Activated CD4-positive, alpha-beta T cell treated with anti-CD3 and anti-CD28 coated beads for 1 hour (primary cell): ENCODE measurements at places on chromosomes 16 and 17.

- DNase-seq, result no peak
These were observed 32.4 kb downstream of the IL21R start for GRCh38 chr16:27434141-27435051.

GRCh38 chr16:14071576-14072271 is 605 bp downstream of the MRTFB start:
- no peak for DNase-seq

DNA sequence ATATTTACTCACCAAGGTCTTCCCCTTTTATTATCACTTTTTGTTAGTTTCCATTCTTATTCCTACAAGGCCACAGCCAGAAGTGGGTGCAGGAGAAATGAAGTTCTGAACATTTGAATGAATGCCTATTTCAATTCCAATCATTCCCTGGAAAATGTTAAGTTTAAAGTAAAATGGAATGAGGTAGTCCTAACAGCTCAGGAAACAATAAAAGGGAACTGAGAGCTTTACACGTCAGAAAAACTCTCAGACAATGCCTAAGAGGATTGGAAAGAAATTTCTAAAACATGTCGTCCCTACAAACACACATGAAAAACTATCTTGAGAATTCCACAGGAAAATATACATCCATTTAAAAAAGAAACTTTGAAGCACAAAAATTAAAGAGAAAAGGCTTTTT is 238.8 kb downstream of the STX8 start:
- no peak for DNase-seq

DNA sequence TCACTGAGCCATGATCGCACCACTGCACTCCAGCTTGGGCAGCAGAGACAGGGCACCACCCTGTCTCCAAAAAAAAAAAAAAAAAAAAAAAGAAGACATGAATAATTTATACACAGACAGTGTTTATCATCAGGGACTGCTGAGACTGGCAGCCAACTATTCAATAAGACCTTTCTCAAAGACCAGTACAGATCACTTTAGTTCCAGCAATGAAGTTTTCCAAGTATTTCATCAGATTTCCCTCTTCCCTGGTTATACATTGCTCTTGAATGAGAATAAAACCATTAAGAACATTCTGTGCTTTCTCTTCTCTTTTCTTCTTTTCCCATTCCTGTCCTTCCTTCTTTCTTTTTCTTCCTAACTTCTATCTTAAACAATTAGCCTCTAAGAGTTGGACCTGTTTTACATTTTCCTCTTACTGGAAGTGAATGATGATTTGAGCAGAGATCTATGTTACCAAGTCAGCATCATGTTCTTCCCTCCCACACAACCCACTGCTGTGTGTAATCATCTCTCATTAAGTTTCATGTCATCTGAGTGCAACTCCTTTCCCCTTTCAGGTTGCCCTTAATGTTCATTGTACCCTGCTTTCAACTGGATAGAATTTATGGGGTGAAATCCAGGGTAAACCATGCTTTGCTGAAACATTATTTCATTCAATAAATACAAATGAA is 35.9 kb upstream of the SMIM36 start:
- no peak for DNase-seq

- no peak for DNase-seq
These were observed 56.1 kb downstream of the NT5M start for GRCh38 chr17:17359271-17359670.

DNA sequence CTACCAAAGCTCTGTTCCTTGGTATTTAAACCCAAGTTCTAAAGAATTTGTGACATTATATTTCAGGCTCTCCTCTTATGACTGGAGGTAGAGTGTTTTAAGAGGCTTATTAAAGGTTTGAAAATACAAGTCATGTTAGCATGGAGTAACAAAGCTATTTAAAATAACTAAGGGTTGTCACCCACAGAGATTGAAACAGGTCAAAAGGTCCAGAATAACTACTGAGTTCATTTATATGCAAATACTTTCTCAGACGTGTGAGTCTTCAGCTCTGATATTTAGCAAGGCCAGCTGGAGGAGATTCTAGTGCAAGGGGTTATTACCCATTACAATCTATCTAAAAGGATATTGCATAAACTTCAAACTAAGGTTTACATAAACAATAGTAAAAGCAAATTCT is 1538.8 kb upstream of the CDH8 start:
- no peak for DNase-seq

DNA sequence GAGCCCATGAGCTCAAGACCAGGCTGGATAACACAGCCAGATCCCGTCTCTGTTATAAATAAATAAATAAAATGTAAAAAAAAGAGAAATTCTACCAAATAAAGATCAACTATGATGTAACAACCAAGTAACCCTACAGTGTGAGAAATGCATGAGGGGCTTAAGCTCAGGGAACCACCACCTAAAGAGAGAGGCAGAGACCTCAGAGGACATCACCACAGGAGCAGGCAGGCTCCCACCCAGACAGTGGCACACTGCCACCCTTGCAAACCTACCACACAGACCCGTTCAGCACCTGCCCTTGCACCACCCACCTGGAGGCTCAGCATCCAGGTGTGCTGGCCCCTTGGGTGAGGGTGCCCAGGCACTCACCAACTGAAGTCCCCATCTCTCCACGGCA is 45.6 kb downstream of the ANKRD11 start:
- DNase-seq, result no peak

GRCh38 chr17:41563607-41564170 is 8.2 kb downstream of the KRT9 start:
- DNase-seq, result no peak

- DNase-seq, result no peak
These were observed 1.7 kb upstream of the ITGAE start for GRCh38 chr17:3802461-3803307.

- peak; percentile 72 for DNase-seq
These were observed 19.3 kb upstream of the NXPH3 start for GRCh38 chr17:49556223-49556943.

GRCh38 chr17:69909389-69909788 is 165.6 kb upstream of the KCNJ16 start:
- no peak for DNase-seq

- DNase-seq, result no peak
These were observed 13.7 kb downstream of the KANSL1 start for GRCh38 chr17:46179375-46179999.

GRCh38 chr17:38591759-38592241 is 14.0 kb downstream of the SRCIN1 start:
- no peak for DNase-seq

DNA sequence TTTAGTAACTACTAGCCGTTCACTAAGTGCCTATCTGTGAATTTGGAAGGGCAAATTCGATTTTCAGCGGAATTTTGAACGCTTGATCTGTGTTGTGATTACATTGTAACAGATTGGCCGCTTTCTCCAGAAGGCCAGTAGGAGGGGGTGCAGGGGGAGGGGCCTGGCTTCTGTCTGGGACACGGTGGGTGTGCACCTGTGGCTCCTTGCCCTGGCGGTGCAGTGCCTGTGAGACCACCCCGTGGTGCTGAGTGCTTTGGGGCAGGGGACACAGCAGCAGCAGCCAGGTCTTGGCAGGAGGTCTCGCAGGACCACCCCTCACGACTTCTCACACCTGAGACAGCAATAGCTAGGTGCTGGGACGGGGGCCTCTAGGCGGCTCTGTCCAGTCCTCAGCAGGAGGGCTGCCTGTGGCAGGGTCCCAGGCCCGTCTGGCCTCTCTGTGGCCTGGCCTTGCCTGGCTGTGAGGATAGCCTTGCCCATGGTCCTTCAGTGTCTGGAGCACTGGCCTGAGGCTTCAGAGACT is 1.8 kb downstream of the UBE2I start:
- no peak for DNase-seq

- DNase-seq, result no peak
These were observed 10.9 kb downstream of the HSPB9 start for GRCh38 chr17:42133461-42134041.

DNA sequence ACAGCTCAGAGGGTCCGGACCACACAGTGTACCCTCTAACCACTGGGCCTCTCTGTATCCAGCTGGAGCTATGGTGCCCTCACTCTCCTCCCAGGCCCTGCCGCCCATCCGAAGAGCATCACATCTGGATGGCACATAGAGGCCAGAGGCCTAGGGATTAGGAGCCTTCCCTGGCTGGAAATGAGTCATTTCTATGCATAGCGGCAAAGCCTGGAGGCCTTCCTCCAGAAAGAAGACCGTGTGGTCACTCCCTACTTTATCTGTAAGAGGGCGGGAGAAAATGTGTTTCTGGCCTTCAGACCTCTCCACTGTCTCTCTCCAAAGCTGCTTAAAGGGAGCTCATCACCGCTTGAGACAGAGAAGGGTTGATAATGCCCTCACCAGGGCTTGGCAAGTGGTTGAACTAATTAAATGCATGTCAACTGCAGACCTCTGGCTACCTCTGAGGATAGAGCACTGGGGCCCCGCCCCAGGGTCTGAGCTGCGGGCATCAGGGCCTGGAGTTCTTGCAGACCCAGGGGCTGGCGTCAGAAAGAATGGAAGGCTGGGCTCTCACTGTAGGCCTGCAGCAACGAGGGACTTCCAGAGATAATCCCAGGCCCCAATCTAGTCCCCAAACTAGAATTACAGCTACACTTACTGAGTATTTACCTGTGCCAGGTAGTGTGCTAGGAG is 122.2 kb downstream of the IRX5 start:
- DNase-seq, result no peak

GRCh38 chr17:82457073-82457928 is 1.2 kb upstream of the NARF start:
- no peak for DNase-seq

GRCh38 chr16:28534542-28535373 is 4.0 kb downstream of the NUPR1 start:
- DNase-seq, result no peak

DNA sequence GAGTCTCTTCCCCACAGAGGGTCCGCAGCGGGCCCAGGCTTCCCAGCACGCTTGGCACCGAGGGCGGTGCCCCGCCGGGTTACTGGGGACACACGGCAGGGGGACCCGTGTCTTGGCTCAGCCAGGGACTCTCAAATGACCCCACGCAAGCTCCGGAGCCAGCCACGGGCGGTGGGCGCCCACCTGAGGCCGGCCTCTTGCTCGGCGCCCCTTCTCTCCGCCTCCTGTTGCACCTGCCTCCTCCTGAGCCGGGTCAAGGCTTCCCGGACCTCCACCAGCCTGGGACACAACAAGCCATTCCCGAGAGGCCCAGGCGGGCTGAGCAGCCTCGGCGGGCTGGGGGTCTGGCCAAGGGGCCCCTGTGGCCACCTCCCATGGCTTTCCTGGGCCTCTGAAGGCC is 1.7 kb downstream of the CCDC154 start:
- no peak for DNase-seq

DNA sequence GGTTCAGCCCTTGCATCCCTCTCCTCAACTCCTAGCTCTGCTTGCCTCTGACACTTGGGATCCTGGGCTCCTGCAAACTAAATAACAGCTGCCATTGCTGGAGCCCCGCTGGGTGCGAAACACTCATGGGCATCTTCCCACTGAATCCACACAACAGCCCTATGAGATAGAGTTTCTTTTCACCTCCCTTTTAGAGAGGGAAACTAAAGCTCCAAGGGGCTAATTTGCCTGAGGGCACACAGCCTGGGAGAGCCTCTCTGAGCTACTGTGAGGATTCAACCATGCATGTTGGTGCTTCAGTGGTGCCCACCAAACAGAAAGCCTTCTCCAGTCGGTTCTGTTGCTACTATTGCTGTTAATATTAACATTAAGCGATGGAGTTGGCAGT is 4.0 kb downstream of the ACBD4 start:
- no peak for DNase-seq

- no peak for DNase-seq
These were observed 34.7 kb downstream of the ANKRD40 start for GRCh38 chr17:50672831-50673551.

- peak; percentile 36 for DNase-seq
These were observed 1.2 kb upstream of the TLCD3B start for GRCh38 chr16:30032083-30032819.

- DNase-seq, result no peak
These were observed 161.8 kb upstream of the NOG start for GRCh38 chr17:56431736-56432135.

GRCh38 chr16:71282943-71283342 is 6.3 kb downstream of the CMTR2 start:
- no peak for DNase-seq

DNA sequence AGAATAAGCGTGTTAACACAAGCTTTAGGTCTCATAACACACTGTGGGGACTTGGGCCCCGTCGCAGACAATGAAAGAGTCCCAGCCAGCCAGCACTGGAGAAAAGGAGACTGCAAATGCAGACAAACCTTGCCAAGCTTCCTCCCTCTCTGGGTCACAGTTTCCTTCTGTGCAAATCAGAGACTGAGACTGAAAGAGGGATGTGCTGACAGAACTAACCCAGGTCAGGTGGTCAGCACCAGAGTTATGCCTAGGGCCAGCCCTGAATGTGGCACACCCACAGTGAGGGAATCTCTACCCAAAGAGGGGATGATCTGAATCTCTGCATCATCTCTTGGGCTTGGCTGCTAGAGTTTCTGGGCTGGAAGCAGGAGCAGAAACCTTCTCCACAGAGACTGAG is 282.3 kb upstream of the CCL2 start:
- no peak for DNase-seq

- DNase-seq, result no peak
These were observed 10.0 kb upstream of the BEAN1 start for GRCh38 chr16:66416939-66417700.

GRCh38 chr17:19388791-19389785 is 2.1 kb upstream of the MFAP4 start:
- no peak for DNase-seq

- peak; percentile 56 for DNase-seq
These were observed 503 bp upstream of the PLCD3 start for GRCh38 chr17:45132572-45133463.

DNA sequence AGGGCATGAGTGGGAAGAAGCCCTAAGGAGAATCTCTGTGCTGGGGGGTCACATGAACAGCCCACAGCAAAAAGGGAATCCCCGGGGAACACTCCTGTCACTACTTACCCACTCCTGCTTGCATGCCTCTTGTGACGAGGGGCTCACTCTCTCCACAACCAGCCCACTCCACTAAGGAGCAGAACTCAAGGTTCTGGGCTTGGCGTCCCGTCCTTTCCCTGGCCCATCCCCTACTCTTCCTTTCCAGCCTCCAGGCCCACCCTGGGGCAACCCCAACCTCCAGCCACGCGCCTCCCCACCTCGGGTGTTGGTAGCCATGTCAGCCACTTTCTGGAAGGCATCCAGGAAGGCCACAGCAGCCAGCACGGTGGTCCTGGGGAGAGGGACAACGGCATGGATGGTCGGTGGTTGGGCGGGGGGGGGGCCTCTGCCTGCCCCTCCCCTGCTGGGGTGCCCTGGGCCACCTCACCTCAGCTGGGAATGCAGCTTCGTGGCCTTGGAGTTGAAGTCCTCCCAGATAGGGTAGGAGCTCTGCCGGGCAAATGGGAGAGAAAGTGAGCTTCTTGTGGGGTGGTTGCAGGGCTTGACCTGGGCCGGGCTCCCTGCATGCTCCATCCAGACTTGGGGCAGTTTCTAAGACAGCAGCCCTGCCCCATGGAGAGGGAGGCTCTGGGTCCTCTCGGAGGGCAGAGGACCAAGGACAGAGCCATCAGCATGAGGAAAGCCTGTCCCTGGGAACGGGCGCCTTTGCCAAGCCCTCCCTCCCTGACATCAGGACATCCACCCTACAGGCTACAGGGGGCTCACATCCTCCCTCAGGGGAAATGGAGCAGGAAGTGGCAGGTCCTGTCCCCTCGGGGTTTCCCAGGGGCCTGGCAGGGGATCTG is 5.1 kb downstream of the MTSS2 start:
- no peak for DNase-seq

- no peak for DNase-seq
These were observed 265.5 kb downstream of the PARN start for GRCh38 chr16:14364386-14365199.

GRCh38 chr17:82881900-82882714 is 42.3 kb upstream of the ZNF750 start:
- no peak for DNase-seq

- no peak for DNase-seq
These were observed 40.1 kb downstream of the HIC1 start for GRCh38 chr17:2094891-2095535.
